NCI-H446 treated with DMSO at 0.1 percent for 48 hours (cell line): ENCODE measurements at places on chromosomes 4 and X.

- DNase-seq: no peak
These were observed 81.9 kb downstream of the ATP10D start for GRCh38 chr4:47566969-47567368.

DNA sequence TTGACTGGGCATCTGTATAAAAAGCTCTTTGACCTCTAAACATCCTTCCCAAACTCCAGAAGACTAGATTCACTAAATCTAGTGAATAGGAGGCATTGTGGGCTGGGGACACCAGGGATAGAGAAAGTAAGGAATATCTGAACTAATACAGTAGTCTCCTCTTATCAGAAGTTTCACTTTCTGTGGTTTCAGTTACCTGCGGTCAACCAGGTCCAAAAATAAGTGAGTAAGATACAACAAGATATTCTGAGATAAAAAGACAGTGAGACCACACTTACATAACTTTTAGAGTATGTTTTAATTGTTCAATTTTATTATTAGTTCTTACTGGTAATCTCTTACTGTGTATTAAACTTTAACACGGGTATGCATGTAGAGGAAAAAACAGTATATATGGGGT, 376.5 kb downstream of the HNRNPD start:
- DNase-seq: no peak

GRCh38 chr4:62168681-62169080, 968.6 kb downstream of the ADGRL3 start:
- no peak for DNase-seq

DNA sequence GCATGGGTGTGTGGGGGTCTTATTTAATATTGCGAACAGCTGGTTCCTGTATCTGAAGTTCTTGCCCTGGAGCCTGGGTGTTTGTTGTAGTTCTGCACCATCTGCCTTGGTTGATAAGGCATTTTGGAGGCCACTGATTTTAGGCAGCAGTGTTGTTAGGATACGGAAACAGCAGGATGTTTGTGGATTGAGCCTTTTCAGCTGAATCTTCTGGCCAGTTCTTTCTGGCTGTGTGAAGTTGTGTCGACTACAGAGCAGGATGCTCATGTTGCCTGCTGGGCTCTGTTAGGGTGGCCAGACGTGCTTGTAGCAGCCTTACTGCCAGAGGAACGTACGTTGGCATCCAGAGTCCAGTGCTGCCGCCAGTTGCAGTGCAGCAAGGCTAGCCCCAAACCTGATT, 134.2 kb downstream of the PTTG2 start:
- DNase-seq: no peak

GRCh38 chr4:150723727-150724411, 141.9 kb downstream of the MAB21L2 start:
- no peak for DNase-seq
